ENCODE measurements at places on chromosomes 2 and 18. TPM values are rescaled to one million over a fixed set of nuclear protein-coding genes. Genes with fewer than 3 reads are reported as not detected.

DNA sequence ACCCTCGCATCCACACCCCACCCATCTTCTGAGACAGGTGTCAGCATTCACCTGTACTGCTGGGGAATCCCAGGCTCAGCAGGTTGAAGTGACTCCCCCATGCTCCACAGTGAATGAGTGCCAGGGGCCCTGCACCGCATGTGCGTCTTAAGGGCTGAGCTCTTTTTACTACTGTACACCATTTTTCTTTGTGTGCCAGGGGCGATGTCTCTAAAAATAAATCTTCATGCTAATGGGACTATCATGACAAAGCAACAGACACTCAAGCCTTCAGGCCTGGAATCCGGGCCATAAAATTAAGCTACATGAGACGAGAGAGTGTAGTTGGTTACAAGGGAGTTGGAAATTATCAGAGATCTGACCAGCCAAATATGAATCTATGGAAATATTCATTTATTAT, 294.8 kb downstream of the LPIN1 start:
- no peak for DNase-seq

GRCh38 chr18:6591491-6591890, 138.0 kb upstream of the ARHGAP28 start:
- peak; percentile 31 for DNase-seq

GRCh38 chr2:238569507-238570195, 142.9 kb downstream of the ASB1 start:
- no peak for DNase-seq

DNA sequence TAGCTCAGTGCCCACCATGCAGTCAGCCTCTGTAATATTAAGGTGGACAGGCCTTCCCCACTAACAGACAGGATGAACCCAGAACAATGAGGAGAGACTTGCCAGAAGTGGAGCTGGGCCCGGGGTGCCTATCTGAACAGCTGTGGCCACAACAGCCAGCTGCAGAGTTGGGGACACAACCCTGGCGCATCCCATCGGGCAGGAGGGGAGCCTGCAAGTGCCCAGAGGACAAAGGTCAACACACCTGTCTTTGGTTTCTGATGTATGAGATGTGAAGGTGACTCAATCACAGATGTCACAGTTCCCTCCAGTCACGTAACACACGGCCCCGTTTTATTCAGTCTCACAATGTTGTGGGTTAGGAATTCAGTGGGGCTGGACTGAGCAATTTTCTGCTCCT, 48.2 kb upstream of the TAF1B start:
- DNase-seq: no peak

DNA sequence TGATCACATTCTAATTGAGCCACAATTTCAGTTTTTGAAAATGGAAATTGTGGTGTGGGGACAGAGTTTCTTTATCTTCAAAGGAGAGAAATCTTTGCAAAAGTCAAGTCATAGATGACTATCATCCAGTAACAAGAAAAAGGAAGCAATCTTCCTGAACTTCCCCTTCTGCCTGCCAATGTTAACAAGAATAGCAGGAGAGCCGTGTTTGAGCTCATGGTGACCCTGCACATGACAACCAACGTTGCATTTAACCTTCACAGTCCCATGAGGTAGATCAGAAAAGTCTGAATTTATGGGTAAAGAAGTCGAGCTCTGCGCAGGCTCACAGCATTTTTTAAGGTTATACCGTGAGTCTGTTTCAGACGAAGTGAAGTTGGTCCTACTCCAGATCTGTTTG, 454.9 kb downstream of the LPIN1 start:
- DNase-seq: no peak

DNA sequence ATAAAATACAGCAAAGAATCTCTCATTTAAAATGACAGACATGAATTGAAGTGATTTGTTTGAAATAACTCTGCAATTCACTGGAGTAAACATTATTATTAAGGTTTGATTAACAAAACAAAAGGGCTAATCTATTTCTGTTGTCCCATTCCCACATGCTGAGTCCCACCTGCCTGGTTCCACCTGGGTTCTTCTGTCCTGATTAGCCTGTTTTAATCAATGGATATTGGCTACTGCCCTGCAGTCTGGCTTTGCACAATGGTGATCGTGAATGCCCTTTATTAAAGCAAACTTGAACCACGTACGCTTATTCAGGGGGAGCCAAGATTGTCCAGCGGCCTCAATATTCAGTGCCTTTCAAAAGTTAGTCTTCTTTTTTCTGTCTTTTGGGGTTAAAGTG, 72.8 kb upstream of the CDH19 start:
- no peak for DNase-seq

- no peak for DNase-seq
Observed at GRCh38 chr2:188176620-188177019, 115.1 kb upstream of the GULP1 start.

- no peak for DNase-seq
Observed at GRCh38 chr2:168166902-168167510, 80.4 kb downstream of the STK39 start.

DNA sequence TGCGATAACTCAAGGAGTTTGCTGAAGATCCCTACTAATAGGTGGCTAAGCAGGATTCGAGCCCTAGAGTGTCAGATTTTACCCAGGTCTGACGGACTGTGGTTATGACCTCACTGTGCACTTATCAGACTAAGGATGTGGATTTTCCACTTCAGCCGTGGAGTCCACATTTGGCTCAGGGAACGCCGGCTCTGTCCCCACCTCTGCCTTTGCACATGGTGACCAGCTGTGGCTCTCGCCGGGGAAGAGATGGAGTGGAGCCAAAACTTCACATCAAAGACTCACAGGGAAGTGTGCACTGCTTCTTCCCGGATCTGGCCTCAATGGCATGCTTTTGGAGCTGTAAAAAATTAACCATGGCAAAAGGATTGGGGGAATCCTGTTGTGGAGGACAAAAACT, 249.3 kb upstream of the APCDD1 start:
- no peak for DNase-seq

- no peak for DNase-seq
Observed at GRCh38 chr2:119983108-119983507, 29.8 kb upstream of the EPB41L5 start.

- DNase-seq: no peak
Observed at GRCh38 chr18:8709248-8710059, 4.1 kb downstream of the MTCL1 start.

GRCh38 chr2:235847576-235847975, 320.6 kb downstream of the GBX2 start:
- no peak for DNase-seq

DNA sequence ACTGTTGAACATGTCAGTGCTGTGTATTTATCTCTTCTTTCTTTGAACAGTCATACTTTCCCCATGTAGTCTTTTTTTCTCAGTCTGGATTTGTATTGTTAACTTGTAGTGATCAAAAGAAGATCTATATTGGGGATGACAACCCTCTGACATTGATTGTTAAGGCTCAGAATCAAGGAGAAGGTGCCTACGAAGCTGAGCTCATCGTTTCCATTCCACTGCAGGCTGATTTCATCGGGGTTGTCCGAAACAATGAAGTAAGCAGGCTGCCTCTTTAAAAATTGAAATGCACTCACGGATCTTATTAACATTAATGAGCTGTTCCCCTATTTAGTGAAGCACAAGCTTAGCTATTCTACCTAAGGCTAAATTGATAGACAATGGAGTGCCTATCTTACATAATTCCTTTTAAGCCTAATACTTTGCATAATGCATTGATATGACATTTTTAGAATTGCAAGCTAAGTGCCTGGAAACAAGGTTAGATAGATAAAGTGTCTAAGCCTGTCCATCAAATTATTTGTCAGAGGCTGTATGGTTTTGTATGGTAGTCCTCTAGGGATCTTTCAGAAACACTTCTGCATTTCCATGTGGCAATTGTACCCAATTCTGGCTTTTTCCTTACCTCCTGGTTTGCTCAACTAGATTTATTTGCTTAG, 29.3 kb upstream of the FAM171B start:
- DNase-seq: no peak

Gene TGFA
- total RNA-seq: 21.8 TPM

Gene BOLL
- total RNA-seq: 0.10 TPM

Gene SULT1C2
- total RNA-seq: 1.5 TPM

Gene PTPRN
- not detected for total RNA-seq

Data from skin of body (tissue), 3 donors.